ENCODE measurements at places on chromosomes 3 and 15.
A peak's percentile ranks its signal among the peaks of the same experiment; 100 is the strongest.

- H3K27me3 ChIP-seq = no peaks in the 10 kb centered on the region
- no peak overlapping the region for H3K27ac ChIP-seq
- peaks cover 22% of the 10 kb centered on the region for H3K4me1 ChIP-seq
Measured at GRCh38 chr15:84629033-84629432, 25.1 kb downstream of the WDR73 start.

- no peak for DNase-seq
- no peak overlapping the region for H3K27ac ChIP-seq
- no peaks in the 10 kb centered on the region for H3K4me1 ChIP-seq
- H3K36me3 ChIP-seq = no peaks in the 10 kb centered on the region
Measured at GRCh38 chr3:17945799-17946399, 203.5 kb upstream of the TBC1D5 start.

GRCh38 chr3:14458434-14459275 lies 56.2 kb downstream of the SLC6A6 start:
- no peak for DNase-seq
- H3K27ac ChIP-seq = peak overlapping the region; percentile 54
- H3K4me3 ChIP-seq = no peak overlapping the region
- no peaks in the 10 kb centered on the region for H3K27me3 ChIP-seq

- no peak overlapping the region for H3K27ac ChIP-seq
- H3K27me3 ChIP-seq = peaks cover 85% of the 10 kb centered on the region
- peaks cover 4% of the 10 kb centered on the region for H3K4me1 ChIP-seq
- DNase-seq = no peak
- peaks cover 6% of the 10 kb centered on the region for H3K36me3 ChIP-seq
- H3K4me3 ChIP-seq = peak overlapping the region; percentile 67
Measured at GRCh38 chr15:100880139-100880896, 687 bp downstream of the ALDH1A3 start.

DNA sequence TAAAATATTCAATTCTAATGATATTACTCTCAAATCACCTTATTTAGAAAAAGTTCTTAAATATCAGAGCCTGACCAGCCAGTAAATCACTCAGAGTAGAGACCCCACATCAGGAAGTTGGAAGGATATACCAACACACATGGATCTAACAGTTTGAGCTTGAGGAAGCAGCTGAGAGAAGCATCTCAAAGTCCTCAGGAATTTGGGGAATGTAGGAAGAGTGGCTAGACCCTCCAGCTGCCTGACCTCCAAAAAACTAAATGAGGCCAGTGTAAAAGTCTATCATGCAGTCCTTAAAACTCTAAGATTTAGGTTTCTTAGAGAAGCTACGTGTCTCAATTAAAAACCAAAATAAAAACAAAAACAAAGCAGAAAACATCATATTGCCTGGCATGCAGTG lies 55.4 kb downstream of the SETD2 start:
- no peak for DNase-seq
- H3K4me3 ChIP-seq = no peak overlapping the region

DNA sequence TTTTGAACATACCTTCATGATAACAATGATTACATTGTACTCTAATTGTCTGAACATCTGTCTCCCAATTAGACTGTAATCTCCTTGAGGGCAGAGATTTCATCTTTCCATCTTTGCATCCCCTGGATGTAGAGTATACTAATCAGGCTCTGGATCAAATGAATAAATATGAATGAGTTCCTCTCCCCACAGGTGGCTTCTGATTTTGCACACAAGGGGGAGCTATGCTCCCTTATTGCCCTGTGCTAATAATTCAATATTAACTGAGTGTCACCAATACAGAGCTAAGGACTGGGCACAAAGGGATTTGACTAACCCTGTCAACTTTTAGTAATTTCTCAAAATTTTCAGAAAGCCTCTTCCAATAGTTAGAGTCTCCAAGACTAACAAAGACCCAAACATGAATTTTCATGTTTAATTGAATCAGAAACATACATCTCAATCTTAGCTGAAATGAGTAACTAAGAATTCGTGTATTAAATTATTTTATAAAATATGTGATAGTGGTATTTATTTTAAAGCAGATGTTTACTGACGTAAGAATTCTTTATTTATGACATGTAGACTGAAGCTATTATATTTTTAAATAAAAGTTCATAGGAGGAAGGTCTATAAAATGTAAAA lies 3.0 kb downstream of the DUOXA1 start:
- H3K4me3 ChIP-seq = no peak overlapping the region
- H3K27ac ChIP-seq = no peak overlapping the region
- no peak for DNase-seq
- H3K36me3 ChIP-seq = peaks cover 16% of the 10 kb centered on the region
- peaks cover 77% of the 10 kb centered on the region for H3K27me3 ChIP-seq

- DNase-seq = no peak
- peaks cover 23% of the 10 kb centered on the region for H3K4me1 ChIP-seq
- peaks cover 2% of the 10 kb centered on the region for H3K36me3 ChIP-seq
- no peak overlapping the region for H3K4me3 ChIP-seq
Measured at GRCh38 chr15:94250801-94251200, 19.4 kb downstream of the MCTP2 start.
